ENCODE measurements at places on chromosomes 12 and 14.

- peak; percentile 28 for DNase-seq
These were observed 2.6 kb downstream of the GDF11 start for GRCh38 chr12:55745361-55746173.

DNA sequence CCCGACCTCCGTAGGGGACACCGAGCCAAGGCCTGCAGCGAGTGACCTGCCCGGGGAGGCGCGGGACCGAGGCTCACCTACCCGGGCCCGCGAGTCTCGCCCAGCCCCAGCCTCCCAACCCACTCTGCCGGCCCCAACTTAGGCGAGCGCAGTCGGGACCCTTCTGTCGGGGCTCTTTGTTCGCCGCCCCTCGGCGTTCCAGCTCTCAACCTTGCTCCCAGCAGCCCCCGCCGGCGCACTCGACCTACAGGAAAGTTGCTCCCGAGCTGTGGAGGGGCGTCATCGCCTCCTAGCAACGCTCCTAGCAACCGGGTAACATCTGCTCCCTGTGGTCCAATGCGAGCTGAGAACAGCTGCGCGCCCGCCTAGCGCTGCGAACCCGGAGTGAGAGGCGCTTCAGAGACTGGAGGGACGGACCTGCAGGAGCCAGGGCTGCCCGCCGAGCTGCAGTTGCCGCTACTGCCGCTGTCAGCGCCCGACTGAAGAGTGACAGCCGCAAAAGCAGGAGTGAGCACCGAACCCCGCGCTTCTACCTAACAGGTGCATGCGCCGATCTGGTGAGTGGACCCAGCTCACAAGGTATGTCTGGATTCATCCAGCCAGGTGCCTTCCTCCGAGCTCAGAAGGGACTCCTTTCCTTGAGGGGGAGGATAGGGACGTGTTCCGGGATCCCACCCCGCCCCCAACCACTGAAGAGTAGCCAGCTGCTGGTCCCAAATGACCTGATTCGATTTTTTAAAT, 355.0 kb downstream of the SNAPC1 start:
- DNase-seq: peak; percentile 94

- DNase-seq: no peak
These were observed 39.0 kb upstream of the ITPR2 start for GRCh38 chr12:26871985-26872384.

DNA sequence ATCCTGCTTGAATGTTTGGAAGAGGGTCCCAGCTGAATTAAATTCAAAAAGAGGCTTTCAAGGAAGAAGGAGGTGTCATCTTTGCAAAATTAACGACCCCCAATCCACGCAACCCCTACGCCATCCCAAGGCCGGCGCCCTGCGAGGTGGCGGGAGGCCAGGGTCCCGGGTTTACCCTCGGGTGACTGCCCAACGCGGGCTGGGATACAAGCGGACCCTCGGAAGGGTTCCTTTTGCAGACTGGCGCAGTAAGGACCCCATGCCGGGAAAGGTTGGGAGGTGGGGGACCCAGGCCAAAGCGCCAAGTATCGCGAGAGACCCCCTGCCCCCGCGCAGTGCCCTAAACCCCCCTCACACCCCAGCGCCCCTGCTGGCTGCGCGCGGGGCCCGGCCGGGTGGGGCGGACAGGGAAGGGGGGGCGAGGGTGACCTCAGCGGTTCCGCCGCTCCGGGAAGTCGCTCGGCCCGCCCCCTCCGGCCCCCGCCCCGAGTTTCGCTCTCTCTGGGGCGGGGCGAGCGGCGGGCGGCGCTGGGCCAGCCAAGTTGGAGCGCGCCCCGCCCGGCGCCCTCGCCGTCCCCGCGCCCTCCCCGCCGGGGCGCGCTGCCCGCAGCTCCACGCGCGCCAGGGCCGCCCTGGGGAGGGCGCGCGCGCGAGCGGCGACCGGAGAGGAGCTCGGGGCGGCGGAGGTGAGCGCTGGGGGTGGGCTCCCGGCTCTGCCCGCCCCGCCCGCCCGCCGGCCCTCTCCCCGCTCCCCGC, 708 bp upstream of the ZBTB42 start:
- DNase-seq: peak; percentile 57

DNA sequence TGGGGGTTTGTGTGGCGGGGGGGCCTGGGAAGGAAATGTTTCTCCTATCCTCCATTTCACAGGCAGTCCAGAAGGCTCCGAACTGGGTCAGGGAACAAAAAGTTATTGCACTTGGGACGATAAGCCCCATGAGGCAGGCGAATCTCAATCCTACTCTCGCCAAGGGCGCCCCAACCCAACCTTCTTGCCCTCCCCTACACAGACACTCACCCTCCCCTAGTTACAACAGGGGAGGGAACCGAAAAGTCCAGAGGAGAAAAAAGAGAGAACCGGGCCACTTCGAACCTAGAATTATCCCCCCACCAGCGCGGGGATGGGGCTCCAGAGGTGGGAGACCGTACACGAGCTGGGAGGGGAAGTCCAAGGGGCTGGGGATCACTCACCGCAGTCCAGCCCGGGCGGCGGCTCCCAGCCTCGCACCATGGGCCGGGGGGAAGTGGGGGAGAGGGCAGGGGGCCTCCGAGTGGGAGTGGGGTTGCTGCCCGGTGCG, 357 bp downstream of the HOMEZ start:
- peak; percentile 7 for DNase-seq

DNA sequence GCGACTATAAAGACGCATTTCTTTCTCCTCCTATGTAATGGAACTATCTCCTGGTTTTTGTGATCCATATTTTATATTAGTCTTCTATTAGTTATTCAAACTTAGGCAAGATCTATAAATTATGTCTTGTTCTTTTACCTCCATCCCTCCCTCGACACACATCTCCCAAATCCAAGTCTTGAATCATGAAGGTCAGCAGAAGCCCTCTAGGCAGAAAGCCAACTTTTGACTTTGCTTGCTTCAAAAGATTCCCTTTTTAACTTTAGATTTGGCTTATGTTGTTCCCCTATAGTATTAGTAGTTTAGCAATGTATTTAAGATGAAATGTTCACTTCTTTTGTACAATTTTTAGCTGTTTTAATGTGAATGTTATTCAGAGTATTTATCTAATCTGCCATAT, 689.8 kb downstream of the SLC6A15 start:
- no peak for DNase-seq

- no peak for DNase-seq
These were observed 39.1 kb upstream of the HIGD1C start for GRCh38 chr12:50913224-50913623.

DNA sequence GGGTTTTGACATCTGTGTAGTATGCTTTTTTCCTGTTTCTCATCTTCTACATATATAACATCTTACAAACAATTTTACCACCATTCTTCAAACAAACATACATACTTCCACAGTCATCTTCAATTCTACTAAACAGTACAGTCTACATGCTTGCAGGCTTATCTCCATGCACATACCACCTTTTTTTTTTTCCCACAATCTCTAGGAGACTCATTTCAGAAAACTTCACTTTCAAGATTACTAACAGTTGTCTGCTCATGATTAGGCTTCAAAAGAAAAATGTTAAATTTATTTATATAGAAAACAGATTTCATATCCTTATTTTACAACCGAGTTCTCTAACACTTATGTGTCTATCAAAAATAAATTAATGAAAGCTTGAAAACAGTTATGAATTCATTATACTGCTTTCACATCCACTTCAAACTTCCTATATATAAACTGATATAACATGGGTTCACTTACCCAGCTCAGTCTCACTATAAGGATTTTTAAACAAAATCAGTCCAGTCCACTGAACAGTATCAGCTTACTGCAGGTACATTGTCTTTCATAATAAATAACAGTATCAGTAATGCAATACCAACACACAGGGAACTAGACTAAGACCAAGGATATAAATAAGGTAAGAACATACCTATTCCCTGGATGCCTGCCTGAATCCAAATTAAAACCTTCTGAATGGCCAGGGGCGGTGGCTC, 42.5 kb downstream of the LRP6 start:
- no peak for DNase-seq

DNA sequence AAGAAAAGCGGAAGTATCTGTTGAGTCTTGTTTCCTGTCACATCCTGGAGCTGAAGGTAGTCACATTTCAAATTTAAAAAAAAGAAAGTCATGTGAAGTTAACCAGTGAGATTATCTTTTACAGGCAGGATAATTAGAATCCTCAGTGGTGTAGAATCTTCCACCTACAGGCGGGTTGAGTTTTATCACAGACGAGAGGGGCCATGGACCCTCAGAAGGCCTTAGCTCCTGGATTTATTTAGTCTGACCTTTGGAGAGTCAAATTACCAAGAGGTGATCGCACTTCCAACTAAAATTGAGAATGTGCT, 13.0 kb upstream of the GNG2 start:
- no peak for DNase-seq

All from NCI-H510A treated with DMSO at 0.1 percent for 48 hours (cell line).